ENCODE measurements at places on chromosomes 1 and 21.

GRCh38 chr1:221741703-221742554 lies at the start of gene DUSP10:
Gene DUSP10, minus strand, starts transcription at chr1:221742089. Its CDS starts 2,345 bp downstream, at chr1:221739744.
- DNase-seq: peak; percentile 100

DNA sequence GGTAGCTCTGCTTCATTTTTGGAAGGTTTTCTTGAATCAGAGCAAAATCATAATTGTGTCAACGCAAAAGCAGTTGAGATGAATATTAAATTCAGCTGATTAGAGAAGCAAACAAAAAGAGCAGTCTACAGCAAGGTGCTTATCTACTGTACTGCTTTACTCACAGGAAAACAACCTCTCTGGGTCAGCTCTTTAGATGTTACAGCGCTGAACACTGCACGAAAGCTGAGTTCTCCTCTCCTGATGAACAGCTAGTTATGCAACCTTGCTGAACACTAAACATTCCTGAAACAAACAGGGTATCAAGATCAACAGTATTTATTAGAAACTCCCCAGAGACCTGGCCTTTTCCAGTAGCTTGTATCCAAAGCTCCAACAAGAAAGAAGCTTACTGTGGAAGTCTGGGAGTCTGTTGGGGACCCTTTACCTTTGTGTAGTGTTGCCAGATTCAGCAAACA lies 41.3 kb downstream of the TBCE start:
- DNase-seq: no peak

DNA sequence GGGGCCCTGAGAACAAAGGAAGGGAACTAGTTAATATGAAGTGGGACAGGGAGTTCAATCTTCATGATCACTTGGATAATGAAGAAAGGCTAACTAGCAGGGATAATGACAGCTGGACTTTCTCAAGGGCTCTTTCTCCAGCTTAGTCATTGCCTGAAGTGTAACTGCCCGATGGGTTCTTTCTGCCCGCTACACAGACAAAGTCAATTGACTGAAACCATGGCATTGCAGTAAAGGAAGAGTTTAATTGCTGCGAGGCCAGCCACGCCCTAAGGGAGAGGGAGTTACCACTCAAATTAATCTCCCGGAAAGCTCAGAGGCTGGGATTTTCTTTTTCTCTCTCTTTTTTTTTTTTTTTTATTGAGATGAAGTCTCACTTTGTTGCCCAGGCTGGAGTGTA lies 16.6 kb upstream of the SLC2A5 start:
- no peak for DNase-seq

GRCh38 chr1:75719810-75720209 lies 4.7 kb upstream of the ACADM start:
- DNase-seq: no peak

GRCh38 chr1:164785841-164786534 lies 227.0 kb downstream of the PBX1 start:
- no peak for DNase-seq
